T-cell (primary cell): ENCODE measurements at places on chromosomes 2 and 18. TPM values are rescaled to one million over a fixed set of nuclear protein-coding genes. Genes with fewer than 3 reads are reported as not detected.

DNA sequence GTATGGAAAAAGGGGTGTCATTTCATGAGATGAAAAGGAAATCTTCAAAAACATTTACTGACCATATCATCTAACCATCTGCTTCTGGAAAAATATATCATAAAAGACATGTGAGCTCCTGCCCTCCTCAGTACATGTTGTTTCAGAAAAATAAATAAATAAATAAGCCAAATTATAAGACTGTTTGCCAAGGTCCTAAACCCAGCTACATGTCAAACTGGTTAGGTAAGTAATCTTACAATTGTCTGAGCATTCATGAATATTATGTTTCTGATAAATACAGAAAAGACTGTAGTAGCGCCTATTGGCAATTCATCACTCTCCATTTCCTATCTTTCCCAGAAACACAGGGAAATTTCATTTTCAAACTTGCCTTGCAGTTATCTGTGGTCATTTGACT is 138.9 kb upstream of the SETBP1 start:
- no peak for DNase-seq

DNA sequence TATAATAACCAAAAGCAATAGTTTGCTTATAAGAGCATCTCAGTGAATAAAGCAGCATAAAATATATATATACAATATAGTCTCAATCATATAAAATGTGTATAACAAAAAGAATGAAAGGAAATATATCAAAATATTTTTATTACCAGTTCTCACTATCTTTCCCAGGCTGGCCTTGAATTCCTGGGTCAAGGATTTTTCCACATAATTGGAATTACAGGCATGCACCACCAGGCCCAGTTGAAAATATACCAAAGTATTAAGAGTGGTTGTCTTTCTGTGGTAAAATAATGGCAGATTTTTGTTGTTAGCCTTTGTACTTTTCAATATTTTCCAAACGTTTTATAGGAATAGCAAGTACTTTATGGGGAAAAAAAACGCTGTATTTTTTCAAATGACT is 8.6 kb upstream of the TLK1 start:
- no peak for DNase-seq

- no peak for DNase-seq
Measured at GRCh38 chr2:219783359-219783975, 156.0 kb downstream of the SLC4A3 start.

DNA sequence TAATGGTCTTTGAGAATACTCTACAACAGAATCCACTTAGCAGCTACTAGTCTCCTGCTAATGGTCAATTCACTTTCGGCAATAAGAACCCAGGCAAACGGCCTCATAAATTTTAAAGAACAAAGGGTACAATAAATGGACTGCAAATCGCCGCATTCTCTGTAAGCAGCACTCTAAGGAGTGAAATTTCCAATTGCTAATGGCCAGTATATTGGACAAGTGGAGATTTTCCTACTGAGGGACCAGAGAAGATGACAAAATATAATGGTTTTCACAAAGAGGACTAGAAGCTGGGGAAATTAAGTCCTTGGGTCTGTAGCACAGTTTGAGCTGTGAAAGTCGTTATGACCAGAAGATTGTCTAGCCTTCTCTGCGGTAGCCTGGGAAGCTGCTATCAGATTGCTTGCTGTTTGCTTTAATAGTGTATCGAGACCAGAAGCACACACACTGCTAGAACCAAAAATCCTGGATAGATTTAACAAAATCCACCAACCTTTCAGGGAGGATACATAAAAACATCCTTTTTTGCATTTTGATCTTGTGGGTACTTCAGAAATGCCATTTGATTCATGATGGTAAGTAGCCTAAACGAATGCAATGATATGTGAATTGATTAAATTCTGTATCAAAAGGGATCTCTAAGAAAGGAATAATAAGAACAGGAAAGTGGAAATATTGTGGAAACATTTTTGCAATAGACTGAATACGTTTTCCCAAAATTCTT is 53.6 kb upstream of the ATP8B1 start:
- no peak for DNase-seq

- no peak for DNase-seq
Measured at GRCh38 chr2:106147665-106148064, 46.4 kb downstream of the UXS1 start.

KCNK3 gene
- 0.35 TPM for total RNA-seq

FAHD2B gene
- 13.8 TPM for total RNA-seq
